ENCODE measurements at places on chromosomes 2 and 18.

DNA sequence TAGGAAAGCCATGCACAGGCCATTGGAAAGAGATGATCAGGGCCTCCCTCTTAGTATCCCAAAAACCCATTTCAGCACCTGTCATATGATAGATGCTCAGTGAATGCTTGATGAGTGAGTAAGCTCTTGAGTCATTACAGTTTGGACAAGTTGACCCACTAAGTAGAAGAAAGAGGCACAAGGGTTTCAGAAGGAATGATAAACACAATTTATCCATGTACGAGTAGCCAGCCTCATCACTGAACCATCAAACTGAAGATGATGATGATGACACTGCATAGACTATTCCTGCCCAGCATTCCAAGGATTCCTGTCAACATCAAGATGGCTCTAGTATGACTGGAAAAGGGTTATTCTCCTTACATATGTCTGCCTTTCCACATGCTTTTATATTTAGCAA, 596.0 kb downstream of the BCL11A start:
- no peak for DNase-seq

GRCh38 chr18:56563568-56563967, 74.8 kb downstream of the TXNL1 start:
- no peak for DNase-seq

GRCh38 chr18:78228974-78229373, 750.6 kb upstream of the SALL3 start:
- no peak for DNase-seq

DNA sequence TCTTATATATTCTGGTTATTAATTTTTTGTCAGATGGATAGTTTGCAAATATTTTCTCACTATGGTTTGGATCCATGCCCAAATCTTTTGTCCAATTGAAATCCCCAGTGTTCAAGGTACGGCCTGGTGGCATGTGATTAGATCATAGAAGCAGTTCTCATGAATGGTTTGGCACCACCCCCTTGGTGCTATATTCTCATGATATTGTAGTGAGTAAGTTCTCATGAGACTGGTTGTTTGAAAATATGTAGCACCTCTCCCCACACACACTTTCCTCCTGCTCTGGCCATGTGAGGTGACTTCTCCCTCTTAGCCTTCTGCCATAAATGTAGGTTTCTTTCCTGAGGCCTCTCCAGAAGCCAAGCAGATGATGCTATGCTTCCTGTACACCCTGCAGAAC, 107.7 kb upstream of the KYNU start:
- no peak for DNase-seq

DNA sequence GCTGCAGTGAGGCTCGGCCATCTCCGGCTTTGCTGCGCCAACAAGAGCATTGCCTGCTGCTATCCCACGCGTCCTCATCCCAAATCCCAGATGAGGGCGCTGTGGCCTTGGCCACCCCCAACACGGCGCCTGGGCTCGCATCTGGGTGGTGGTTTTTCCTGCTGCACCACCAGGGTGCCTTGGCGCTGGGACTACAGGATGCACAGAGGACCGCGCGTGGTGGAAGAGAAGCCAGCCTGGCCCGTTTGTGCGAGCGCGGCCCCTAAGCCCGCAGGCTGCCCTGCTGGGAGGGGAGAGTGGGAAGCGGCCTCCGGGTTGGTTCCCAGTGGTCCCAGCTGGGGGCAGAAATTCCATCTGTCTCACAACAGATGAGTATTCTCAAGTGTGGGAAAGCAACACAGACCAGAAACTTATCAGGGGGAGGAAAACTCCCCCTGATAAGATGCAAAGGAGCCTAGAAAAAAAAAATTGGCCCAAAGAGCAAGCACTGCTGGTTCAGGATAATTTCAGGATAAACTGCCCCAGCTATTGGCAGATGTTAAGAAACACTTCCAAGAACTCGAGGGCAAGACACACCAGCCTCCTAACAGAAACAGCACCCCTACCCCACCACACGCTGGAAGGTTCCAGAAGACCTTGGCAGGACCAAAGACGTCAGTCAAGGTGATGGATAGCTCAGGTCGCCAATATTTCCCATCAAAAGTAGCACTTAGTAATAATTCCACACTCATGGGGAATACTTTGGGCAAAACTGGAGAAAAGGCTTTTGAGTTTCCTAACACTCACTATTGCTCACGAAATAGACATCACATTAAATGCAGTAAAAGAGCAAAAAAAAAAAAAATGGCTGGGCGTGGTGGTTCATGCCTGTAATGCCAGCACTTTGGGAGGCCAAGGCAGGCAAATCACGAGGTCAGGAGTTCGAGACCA, 152.1 kb downstream of the PXDN start:
- DNase-seq: no peak

DNA sequence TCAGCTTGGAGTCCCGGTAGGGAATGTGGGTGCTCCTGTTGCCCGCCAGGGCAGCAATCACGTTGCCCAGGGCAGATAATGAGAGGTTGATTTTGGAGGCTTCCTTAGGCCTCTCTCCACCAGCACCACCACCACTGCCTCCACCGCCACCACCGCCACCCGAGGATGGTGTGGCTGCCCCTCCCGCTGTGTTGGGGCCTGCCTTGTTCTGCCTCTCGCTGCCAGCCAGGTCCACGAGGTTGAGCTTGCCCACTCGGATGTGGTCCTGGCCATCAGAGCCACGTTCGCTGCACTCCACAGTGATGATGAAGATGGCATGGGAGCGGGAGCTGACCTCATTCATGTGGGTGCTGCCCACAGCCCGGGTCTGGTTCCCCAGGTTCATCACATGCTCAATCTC, 1.3 kb downstream of the KIF3C start:
- DNase-seq: no peak

- DNase-seq: no peak
These were observed 30.4 kb upstream of the GMCL1 start for GRCh38 chr2:69798909-69799526.

GRCh38 chr2:62208074-62208757, 12.3 kb downstream of the B3GNT2 start:
- DNase-seq: no peak

GRCh38 chr2:2708575-2709430, 377.7 kb upstream of the MYT1L start:
- DNase-seq: no peak

- no peak for DNase-seq
These were observed 54.1 kb downstream of the EIPR1 start for GRCh38 chr2:3323360-3324035.

DNA sequence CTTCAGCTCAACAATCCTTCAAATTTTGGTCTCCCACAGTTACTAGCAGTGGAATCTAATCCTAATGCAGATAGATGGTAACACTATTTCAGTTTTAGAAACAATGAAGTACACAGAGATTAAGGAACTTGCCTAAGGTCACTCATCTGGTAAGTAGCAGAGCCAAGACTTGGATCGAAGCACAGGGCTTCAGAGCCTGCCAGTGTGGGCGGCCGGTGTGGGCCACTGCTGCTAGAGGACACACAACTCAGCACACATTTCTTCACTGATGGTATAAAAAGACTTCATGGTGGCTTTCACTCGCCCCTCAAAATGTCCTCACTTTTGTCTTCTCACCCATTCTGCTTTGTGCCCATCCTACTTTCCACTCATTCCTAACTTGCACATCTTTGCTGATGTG, 11.1 kb downstream of the C2orf74 start:
- DNase-seq: no peak

- DNase-seq: no peak
These were observed 116.1 kb downstream of the SPTBN1 start for GRCh38 chr2:54572262-54572635.
